Left ventricle myocardium superior (tissue), 1 donor: ENCODE measurements at places on chromosomes 7 and 10. TPM values are rescaled to one million over a fixed set of nuclear protein-coding genes. Genes with fewer than 3 reads are reported as not detected.

The SUN3 gene
- total RNA-seq, result not detected

The SFTPA2 gene
- total RNA-seq, result 0.35 TPM

The HTR5A gene
- not detected for total RNA-seq

The CYP3A5 gene
- total RNA-seq, result 0.25 TPM

The GRB10 gene
- total RNA-seq, result 25.4 TPM

The SEMA3D gene
- 0.94 TPM for total RNA-seq

The FAM149B1 gene
- 13.8 TPM for total RNA-seq

The CALML3 gene
- not detected for total RNA-seq

The EPO gene
- total RNA-seq, result not detected

The CPN1 gene
- not detected for total RNA-seq

The TAF5 gene
- 2.8 TPM for total RNA-seq

The LRCH4 gene
- total RNA-seq, result 27.3 TPM

The TET1 gene
- 3.6 TPM for total RNA-seq

The ALOX5 gene
- 4.5 TPM for total RNA-seq

The NRCAM gene
- total RNA-seq, result 0.62 TPM

The FAM171A1 gene
- total RNA-seq, result 11.6 TPM

The ATP6V0A4 gene
- total RNA-seq, result not detected

The OPALIN gene
- total RNA-seq, result not detected

The PNLIPRP3 gene
- total RNA-seq, result not detected
